ENCODE measurements at places on chromosomes 6 and 20.

- peak; percentile 91 for DNase-seq
Measured at GRCh38 chr20:56750430-56750829, 121.3 kb downstream of the TFAP2C start.

- DNase-seq, result no peak
Measured at GRCh38 chr6:53282741-53283140, 66.0 kb downstream of the ELOVL5 start.

- no peak for DNase-seq
Measured at GRCh38 chr6:121067381-121067780, 266.9 kb downstream of the TBC1D32 start.

- DNase-seq, result no peak
Measured at GRCh38 chr6:80792151-80792550, 685.7 kb downstream of the BCKDHB start.

DNA sequence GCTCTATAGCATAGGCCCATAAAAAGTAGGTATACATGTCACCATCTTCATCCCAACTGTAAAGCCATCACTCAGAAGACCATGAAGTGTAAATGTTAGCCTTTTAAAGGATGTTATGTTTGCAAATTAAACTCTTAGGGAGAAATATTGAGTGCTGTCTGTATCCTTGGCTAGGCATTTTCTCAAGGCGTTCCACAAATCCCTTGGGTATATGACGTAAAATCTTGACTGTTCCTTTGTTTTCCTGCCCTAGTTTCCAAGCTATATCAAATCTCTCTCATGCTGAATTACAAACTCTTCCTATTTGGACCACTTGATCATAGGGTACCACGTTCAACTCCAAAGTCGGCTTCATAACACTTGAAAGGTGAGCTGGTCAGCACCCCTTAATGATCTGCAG lies 486.2 kb downstream of the HDGFL1 start:
- DNase-seq, result no peak

All from ELF-1 (cell line).